ENCODE measurements at places on chromosomes 3 and 15.

- DNase-seq = no peak
Observed at GRCh38 chr3:172405914-172406313, 42.3 kb downstream of the GHSR start.

DNA sequence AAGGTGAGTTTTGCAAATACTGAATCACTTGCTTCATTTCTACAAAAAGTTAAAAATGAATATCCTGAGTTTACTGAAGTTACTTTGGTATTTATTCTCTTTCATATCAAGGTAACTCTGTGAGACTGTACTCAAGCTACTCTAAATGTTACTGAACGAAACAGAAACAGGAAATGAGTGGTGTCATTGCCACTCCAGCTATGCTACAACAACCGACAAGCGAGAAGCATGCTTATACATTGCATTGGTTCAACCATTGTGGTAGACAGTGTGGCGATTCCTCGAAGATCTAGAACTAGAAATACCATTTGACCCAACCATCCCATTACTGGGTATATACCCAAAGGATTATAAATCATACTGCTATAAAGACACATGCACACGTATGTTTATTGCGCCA, 313.2 kb upstream of the THBS1 start:
- DNase-seq = no peak

GRCh38 chr15:72562878-72563277, 88.7 kb downstream of the ARIH1 start:
- no peak for DNase-seq

DNA sequence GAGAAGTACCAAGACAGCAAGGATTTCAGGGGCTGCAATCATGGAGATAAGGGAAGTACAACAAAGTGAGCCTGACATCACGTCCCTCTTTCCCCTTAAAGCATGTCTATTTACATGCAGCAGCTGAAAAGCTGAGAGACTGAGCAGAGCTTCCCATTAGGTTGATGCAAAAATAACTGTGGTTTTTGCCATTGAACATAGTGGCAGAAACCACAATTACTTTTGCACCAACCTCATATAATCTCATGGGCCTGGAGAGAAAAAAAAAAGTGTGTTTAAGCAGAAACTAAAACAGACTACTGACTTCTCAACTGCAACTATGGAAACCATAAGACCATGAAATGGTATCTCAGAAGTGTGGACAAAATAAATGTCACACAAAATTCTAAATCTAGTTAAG, 48.3 kb downstream of the CCDC12 start:
- no peak for DNase-seq

DNA sequence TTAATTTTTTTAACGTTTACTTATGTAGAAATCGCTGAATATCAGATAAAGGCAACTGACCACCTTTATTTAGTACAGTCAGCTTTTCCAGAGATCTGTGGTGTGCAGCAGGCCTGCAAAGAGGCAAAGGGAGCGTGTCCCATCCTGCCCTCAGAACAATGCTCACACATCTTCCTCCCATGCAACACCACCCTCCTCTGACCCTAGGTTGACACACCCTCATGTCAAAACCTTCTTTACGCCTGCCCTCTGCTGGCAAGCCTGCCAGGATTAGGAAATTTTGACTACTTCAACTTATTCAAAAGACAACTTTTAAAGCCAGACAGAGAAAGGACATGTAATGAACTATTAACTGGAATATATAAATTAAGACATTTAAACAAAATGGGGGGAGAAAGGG, 513.7 kb downstream of the FOXP1 start:
- no peak for DNase-seq

GRCh38 chr15:59346951-59347350, 25.7 kb downstream of the MYO1E start:
- DNase-seq = no peak

GRCh38 chr3:28678086-28678485, 329.5 kb upstream of the AZI2 start:
- DNase-seq = no peak

DNA sequence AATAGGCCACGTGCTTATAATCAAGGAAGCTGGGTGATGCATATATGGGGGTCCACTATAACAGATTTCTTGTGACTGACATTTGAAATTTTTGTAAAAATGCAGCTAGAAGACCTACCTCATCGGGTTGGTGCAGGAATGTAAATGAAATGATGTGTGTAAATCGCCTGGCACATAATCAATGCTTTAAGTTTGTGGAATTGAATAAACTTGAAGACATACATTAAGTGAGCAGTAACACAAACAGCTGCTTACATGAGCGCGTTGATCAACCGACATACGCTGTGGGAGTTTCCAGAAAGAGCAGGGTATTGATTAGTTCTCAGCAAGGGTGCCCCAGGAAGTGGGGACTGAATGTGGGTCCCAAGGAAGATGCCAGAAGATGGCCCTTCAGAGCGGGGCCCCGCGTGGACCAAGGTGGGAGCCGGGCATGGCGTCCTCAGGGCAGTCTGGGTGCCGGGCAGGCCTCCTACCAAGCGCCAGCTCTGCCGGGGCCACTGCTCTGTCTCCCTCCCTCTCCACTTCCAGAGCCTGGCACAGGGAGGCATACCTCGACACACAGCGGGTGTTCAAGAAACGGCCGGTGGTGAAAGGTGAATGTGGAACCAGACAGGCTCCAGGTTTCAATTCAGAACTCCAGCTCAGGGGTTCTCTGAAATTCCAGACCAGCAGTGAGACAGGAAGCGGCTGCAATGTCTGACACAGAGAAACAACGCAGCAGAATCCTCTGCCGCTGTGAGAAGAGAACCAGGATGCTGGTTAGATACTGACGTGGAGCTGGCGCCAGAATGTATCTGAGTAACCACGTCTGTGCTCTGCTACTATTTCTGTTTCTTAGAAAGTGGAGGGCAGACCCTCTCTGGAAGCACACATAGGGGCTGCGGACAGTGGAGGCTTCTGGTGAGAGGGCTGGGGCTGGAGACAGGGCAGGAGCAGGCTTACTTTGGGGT, 12.6 kb downstream of the BFSP2 start:
- DNase-seq = no peak

DNA sequence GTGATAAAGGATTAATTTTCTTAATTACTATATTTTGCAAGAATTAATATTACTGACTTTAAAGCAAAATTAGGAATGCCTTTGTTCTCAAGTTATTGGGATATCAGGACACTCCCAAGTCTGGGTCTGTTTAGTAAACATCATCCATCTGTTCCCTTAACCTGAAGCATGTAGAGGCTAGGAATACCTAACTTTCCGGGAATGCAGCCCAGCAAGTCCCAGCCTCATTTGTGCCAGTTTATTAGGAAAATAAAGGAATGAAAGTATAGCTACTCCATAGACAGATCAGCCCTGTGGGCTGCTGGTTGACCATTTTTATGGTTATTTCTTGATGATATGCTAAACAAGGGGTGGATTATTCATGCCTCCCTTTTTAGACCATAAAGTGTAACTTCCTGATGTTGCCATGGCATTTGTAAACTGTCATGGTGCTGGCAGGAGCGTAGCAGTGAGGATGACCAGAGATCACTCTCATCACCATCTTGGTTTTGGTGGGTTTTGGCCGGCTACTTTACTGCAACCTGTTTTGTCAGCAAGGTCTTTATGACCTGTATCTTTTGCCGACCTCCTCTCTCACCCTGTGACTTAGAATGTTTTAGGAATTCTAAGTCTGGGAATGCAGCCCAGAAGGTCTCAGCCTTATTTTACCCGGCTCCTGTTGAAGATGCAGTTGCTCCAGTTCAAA, 540.2 kb downstream of the NAALADL2 start:
- no peak for DNase-seq

- DNase-seq = no peak
Observed at GRCh38 chr3:61915296-61915695, 353.9 kb downstream of the PTPRG start.

DNA sequence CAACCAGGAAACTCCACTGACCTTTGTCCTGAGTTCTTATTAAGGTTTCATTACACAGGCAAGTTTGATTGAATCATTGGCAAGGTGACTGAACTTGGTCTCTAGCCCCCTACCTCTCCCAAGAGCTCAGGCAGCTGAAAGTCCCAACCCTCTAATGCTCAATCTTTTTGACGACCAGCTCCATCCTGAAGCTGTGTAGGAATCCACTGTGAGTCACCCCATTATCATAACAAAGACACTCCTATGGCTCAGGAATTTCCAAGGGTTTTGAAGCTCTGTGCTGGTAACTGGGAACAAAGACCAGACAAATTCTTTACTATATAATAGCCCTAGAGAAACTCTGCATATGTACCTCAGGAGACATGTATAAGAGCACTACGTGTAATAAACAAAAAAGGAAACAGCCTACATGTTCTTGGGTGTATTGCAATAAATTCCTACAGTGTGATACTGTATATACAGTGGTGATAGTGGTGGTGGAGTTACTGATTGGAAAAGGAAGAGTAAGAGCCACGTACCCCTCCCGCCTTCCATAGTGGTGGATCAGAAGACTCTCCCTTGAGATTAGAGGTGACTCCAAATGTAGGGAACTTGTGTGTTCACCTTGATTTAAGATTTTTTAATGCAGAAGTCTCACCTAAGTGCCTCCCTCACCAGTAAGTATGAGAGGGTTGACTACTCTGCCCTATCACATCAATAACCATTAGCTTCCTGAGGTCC, 116.6 kb downstream of the ST8SIA2 start:
- no peak for DNase-seq
